LNCaP clone FGC (cell line): ENCODE measurements at places on chromosomes 11 and 22.
A peak's percentile ranks its signal among the peaks of the same experiment; 100 is the strongest.

DNA sequence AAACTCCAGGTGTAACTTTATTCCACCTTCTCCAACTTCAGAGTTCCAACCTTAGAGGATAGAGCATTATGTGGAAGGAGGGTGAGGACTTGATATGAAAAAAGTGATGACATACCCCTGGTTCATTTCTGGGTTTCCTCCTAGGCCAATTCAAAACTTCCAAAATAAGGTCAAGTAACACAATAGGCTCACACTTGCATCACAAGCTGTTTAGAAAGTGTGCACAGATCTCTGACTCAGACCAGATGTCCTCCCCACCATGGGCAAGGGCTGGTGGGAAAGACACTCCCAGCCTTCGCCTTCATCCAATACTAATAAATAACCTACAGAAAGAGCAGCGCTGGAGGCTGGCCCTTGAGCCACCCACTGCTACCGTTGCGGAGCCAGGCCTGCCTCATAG lies 5.8 kb upstream of the BUD13 start:
- no peak for DNase-seq

- DNase-seq: no peak
These were observed 109.1 kb upstream of the TIMP3 start for GRCh38 chr22:32692371-32692770.

GRCh38 chr22:38799265-38800002 lies 5.5 kb upstream of the DNAL4 start:
- DNase-seq: no peak

DNA sequence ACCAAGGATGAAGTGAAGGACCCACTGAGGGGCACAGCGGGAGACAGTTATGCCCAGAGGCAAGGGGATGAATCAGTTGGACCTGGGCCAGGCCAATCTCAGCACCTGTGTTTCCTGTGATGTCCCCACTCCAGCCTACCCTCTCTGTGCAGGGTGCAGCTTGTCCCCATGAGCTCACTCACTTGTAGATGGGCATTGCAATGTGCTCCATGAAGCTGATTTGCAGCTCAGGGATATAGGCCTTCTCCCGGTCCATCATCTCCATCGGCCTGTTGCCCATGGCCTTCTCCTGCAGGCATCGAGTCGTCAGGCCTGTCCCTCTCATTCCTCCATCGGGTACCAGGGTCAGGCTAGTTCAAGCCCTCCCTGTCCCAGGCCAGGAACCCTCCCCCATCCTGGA lies 96.2 kb downstream of the PDE2A start:
- DNase-seq: no peak

- no peak for DNase-seq
These were observed 972.7 kb downstream of the BRD1 start for GRCh38 chr22:48855013-48855412.

- no peak for DNase-seq
These were observed 271.2 kb downstream of the TBC1D22A start for GRCh38 chr22:47033648-47034000.

GRCh38 chr11:925496-926301 lies at the start of gene AP2A2:
Gene AP2A2 (plus strand): TSS chr11:925870. CDS start chr11:926022, 152 bp downstream.
- peak; percentile 30 for DNase-seq

DNA sequence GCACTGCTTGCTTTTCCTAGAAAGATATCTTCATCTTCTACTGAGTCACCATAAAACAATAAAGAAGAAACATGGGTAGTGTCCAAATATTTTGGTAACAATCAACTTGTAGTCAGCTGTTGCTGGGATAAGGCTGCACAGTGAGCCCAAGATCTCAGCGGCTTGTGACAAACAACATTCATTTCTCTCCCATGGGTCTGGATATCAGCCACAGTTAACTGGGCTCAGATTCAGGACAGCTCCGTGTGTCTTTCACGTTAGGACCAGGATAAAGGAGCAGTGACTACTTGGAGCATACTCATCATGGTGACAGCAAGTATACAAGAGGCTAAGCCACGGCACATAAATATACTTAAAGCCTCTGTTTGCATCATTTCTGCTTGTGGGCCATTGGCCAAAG lies 27.9 kb upstream of the GRK3 start:
- no peak for DNase-seq

DNA sequence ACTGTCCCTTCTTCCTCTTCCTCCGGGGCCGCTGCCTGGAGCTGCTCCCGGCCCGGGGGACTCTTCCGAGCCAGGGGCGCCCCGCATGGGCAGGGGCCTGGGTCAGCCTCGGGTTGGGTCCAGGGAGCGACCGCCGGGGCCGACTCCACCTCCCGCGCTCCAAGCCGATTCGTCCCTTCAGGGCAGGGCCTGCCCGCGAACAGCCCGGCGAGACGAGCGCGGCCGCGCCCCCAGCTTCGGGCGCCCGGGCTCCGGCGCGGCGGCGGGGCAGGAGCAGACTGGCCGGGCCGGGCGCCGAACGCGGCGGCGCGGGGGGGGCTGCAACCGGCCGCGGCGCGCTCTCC lies at the start of gene LARGE1:
LARGE1 (minus strand) TSS at position 280 of the 344 bp plus-strand sequence.
- no peak for DNase-seq

DNA sequence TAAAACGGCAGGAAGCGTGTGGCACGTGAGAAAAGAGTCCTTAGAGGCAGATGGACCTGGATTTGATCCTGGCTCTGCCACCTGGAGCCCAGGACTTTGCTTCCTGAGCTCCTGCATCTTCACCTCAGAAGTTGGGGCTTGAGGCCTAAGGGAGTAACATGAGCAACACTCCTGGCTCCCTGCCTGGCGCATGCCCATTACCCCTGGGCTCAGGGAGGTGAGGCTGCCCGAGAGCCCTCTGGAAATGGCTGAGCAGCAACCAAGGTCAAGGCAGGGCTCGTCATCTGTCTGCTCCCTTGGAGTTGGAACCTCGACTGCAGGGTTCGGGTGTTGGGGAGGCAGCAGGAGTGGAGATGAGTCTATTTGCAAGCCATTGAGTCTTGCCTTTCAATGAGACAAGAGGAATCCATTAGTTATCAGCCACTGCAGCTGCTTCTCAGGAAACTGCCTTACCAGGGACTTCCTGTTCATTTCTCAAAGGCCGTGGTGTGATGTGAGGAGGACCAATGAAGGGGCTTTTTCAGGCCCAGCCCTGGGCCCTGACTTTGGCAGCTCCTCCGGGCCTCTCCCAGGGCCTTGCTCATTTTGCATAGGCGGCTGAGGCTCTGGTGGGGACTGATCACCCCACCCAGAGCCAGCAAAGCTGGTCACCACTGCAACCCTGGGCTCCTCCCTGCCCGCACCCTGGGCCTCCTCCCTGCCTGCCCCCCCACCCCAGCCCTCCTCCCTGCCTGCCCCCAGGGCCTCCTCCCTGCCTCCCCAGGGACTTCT lies 6.4 kb downstream of the FADS2 start:
- no peak for DNase-seq

DNA sequence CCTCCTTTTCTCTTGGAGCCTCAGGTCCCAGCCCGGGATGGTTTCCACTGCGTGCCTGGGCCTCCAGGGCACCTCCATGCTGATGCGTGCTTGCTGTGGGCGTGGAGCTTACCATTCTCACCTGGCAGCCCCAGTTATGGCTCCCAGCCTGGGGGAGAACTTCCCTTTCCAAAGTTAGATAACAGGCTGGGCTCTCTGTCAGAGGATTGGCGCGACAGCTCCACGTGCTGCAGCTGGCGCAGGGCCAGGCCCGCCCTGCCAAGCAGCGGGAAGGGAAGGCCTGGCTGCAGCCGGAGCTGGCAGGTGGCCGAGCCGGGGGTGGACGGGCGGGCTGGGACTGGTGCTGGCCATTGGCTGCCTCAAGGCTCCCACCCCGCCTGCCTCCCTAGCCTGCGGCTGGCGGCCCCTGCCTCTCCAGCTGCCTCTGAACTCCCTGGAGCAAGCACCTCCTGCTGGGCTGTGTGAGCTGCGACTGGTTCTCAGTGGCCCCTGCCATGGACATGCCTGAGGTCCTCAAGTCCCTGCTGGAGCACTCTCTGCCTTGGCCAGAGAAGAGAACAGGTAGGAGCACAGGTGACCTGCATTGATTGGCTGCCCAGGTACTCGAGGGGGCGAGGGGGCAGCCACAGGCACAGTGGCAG lies 14.6 kb upstream of the TEF start:
- peak; percentile 91 for DNase-seq

GRCh38 chr11:102488208-102488607 lies 35.6 kb upstream of the TMEM123 start:
- no peak for DNase-seq

GRCh38 chr22:45877651-45878050 lies 99.3 kb downstream of the WNT7B start:
- DNase-seq: no peak

DNA sequence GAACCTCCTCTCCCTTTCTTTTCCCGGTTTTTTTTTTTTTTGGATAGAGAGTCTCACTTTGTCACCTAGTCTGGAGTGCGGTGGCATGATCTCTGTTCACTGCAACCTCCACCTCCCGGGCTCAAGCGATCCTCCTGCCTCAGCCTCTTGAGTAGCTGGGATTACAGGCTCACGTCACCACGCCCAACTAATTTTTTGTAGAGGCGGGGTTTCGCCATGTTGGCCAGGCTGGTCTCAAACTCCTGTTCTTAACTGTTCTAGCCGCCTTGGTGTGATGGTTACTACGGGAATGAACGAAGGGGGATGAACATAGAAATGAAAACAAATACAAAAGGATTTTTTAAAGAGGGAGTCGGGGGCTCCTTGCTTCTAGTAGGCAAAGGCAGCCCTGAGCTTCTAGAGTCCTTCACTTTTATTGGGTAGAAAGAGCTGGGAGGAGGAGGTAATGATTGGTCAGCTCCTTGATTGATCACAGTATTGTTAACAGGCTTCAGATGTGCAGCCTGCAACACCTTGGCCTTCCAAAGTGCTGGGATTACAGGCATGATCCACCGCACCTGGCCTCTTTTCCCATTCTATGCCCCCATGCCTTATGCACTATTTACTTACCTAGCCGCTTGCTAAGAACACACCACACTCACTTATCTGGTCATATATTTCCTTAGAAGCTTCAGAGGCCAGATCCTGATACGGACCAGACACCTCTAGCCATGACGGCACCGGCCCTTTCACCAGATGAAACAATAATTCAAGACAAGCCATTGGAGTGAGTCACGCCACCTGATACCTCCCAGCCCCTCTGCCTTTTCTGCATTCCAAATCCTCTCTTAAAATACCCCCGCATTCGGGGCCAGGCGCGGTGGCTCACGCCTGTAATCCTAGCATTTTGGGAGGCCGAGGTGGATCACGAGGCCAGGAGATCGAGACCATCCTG lies 20.7 kb downstream of the SUSD2 start:
- DNase-seq: no peak
